ENCODE measurements at places on chromosomes 11 and 22.

DNA sequence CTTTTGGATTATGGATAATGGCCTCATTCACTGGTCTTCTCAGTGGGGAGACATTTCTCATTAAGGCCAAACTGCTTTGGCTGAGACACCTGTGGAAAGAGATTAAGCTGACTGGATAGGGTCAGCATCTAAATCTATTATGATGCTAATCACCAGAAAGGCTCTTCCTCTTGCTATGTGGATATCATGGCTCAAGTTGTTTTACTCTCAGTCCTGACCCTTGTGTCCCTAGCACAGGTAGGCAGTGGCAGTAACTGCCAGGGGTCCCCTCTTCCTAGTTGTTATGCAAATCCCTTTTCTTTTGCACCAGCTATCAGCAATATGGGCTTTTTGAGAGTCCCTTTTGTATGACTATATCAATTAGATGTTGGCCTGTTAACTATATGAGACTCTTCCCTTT, 335.7 kb upstream of the PLET1 start:
- no peak for DNase-seq

GRCh38 chr11:132670921-132671675, 861.2 kb downstream of the OPCML start:
- DNase-seq, result no peak

- DNase-seq, result no peak
These were observed 26.9 kb downstream of the B3GAT1 start for GRCh38 chr11:134385171-134385570.

GRCh38 chr22:22798232-22798616, 89.4 kb upstream of the IGLL5 start:
- DNase-seq, result no peak

- DNase-seq, result no peak
These were observed 30.5 kb downstream of the LRRC10B start for GRCh38 chr11:61539006-61539405.

GRCh38 chr11:77475206-77475605, 1.3 kb upstream of the PAK1 start:
- no peak for DNase-seq

GRCh38 chr22:46528121-46528610, 9.3 kb downstream of the CELSR1 start:
- DNase-seq, result peak; percentile 98

DNA sequence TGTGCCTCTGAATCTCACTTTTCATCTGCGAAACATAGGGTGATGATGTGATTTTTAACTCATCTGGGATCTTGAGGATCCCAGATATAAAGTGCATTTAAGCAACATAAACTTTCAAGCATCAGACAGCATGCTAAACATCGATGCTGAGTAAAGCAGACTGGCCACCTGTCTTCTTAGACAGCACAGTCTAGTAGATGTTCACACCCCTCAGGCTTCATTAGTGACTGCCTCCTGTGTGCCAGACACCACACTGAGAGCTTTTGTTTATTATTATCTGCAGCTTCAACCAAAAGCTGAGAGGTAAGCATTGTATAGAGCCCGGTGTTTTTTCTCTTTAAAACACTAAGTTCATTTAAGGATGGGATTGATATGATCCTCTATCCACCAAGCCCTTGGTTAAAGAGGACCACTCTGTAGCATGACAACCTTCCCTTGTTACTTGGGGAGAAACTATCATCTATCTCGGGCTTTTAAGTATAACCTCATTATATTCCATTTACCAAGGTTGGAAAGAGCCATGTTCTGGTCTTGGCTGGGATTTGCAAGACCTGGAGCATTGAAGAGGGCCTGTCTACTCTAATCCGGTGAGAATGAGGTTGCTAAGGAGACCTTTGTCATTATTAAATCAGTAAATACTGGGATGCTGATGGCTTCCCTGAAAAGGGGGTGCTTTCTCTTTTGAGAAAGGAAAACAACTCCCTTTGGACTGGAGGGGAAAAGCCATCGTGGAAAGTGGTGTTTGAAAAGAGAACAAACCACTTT, 114.2 kb upstream of the SEZ6L start:
- no peak for DNase-seq

- peak; percentile 34 for DNase-seq
These were observed 1.9 kb downstream of the CD151 start for GRCh38 chr11:834371-835316.

GRCh38 chr11:10263929-10264328, 30.1 kb downstream of the SBF2 start:
- no peak for DNase-seq

DNA sequence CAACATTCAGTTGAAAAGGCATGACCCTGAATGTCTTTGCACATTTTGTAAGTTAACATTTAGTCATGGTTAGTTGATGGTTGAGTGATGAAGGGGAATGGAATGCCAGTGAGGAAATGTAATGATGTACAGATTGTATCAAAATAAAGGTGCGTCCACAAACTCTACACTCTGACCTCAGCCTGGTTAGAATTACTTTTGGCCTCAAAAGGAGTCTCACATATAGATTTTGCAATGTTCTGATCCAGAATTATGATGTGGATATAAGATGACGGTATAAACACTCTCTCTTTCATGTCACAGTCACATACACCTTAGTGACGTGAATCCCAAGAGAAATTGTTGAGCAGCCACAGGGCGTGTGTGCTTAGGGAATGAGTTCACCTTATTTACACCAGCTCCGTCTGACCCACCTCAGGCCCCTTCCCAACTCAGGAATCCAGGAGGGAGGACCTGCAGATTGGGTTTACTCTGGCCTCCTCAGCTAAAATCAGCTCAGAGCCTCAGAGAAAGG, 100.1 kb downstream of the RDX start:
- no peak for DNase-seq

DNA sequence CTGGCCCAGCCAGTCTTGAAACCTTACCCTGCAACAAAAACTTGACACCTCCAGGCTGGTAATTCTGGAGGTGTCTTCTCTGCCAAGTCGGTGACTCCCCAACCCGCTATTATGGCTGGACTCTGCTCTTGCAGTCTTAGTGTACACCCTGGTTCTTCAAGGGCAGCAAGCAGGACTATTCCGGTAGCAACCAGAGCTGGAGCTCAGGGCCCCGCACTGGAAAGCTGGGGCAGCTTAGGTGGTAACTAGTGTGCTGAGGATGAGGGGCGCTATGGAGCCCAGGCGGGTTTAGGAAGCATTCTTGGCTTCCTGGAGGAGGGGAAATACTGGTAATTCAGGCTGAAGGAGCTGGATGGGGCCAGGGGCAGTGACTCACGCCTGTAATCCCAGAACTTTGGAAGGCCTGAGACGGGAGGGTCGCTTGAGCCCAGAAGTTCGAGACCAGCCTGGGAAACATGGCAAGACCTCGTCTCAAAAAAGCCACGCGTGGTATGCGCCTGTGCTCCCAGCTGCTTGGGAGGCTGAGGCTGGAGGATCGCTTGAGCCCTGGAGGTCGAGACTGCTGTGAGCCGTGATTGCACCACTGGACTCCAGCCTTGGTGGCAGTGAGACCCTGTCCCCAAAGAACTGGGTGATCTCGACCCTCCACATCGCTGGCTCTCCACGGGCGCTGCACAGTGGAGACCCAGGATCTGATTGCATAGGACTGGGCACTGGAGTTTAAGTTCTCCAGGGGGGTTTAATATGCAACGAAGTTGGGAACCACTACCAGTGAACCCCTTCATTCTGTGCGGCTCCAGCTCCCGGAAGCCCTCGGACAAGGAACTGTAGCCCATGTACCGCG, 10.6 kb upstream of the AIFM3 start:
- DNase-seq, result no peak

- no peak for DNase-seq
These were observed 28.6 kb downstream of the LRRC32 start for GRCh38 chr11:76641905-76642304.

- no peak for DNase-seq
These were observed 6.9 kb downstream of the NFRKB start for GRCh38 chr11:129888451-129888850.

GRCh38 chr11:26719289-26719973, 2.4 kb downstream of the SLC5A12 start:
- no peak for DNase-seq

DNA sequence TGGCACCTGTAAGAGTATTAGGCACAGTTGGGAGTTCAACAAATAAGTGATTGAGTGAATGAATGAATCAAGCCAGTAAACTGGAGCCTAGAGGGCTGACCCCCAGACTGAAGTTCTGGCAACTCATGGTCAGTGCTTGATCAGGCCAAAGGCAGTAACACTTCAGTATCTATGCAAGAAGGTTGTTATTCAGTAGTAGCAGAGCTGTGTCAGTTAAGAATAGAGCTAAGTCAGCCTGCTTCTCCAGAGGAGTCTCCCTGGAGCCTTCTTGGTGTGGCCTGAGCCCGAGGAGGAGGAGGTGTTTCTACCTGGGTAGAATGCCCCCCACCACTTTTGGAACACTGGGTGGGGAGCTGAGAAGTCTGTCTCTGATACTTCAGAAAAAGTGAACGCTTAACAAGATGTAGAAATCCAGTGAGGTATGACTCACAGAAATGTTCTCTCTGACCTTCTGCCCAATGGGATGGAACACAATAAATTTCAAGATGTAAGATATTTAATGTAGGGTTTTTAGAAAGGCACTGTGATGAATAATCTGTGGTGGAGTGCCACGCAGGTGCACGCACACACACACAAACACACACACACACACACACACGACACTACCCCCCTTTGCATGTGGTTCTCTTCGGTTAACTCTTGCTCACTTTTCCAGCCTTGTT, 219.9 kb downstream of the HIPK3 start:
- DNase-seq, result no peak

GRCh38 chr11:127994736-127995135, 592.6 kb downstream of the ETS1 start:
- DNase-seq, result no peak

GRCh38 chr11:490930-491260, 16.1 kb downstream of the RNH1 start:
- DNase-seq, result no peak

GRCh38 chr11:71433648-71434450, 14.3 kb downstream of the DHCR7 start:
- no peak for DNase-seq

DNA sequence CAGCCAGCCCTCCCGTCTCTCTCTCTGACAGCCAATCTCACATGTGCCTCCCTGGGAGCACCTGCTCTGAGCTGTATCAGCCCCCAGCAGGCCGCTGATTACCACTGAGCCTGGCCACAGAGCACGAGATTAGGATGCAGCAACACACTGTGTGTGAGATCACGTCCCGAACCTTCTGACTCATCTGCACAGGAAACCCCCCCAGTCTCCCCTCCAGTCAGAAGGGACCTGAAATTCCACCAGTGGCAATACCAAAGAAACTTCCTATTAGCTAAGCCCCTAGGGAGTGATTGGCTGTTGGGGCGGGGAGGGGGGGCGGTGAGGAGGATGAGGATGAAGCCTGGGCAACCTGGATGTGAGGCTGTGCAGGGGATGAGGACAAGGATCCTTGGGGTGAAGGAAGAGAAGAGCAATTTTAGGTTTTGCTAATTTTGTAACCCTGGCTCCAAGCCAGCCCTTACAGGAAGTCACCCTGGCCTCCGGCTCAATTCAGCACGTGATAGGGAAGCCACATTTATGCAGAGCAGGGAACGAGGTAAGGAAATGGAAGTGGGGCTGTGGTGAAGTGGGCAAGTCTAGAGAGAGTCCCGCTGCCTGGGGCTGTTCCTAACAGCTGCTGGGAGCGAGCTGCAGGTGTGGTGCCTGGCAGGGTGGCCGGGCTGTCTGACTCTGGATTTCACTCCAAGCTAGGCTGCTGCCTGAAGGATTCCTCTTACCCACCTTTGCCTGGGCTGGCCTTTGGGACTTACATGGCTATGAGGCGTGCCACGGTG, 1.9 kb downstream of the SLC43A3 start:
- peak; percentile 94 for DNase-seq

DNA sequence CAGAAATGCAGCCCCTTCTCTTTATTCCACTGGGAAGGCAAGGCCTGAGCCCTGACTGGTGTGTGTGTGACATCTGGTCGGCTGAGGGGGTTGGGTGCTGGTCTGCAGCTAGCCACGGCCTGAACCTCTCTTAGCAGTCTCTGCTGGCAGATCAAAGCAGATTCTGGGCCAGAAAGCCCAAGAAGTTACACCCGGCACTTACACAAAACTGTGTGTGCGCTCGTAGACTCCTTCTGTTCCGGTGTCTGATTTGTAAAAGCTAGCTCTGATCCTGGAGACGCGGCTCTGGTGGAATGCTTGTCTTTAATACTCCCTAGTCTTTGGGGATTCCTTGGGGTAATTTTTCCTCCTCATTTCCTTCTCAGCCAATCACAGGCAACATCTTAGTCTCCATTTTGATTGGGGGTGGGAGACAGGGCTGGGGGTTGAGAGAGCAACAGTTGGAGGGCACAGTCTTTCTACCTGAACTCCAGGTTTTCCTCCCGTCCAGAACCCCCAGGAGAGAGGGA, 5.5 kb downstream of the PKNOX2 start:
- no peak for DNase-seq

- DNase-seq, result peak; percentile 23
These were observed 27.9 kb downstream of the DDX6 start for GRCh38 chr11:118763041-118763440.

DNA sequence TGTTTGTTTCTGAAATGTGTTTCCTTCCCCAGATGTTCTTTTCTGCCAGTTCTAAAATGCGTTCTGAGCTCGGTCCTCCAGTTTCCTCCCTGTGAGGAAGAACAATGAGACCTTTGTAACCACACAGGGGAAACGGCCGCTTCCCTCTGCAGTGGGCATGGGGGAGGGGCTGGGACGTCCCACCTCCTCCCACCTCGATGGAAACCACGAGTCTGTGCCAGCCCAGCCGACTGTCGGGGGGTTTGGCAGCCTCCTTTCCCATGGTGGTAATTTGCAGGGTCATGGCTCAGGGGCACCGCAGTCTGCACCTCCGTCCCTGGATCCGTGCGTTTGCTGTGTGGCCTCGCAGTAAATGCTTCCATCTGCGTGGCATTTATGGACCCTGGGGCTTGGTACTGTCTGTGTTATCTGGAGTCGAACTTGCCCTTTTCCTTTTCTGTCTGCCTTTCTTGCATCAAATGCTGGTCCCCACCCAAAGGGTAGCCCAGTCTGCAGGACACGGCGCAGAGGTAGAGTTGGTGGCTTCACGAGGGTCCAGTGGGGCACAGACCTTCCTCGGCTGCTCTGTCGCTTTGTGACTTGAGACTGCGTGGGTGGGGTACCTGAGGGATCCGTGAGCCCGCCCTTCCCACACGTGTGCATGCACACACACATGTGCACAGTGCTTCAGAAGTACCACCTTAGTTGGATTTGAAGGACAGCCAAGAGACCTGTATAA, 16.1 kb downstream of the LRP5 start:
- no peak for DNase-seq

DNA sequence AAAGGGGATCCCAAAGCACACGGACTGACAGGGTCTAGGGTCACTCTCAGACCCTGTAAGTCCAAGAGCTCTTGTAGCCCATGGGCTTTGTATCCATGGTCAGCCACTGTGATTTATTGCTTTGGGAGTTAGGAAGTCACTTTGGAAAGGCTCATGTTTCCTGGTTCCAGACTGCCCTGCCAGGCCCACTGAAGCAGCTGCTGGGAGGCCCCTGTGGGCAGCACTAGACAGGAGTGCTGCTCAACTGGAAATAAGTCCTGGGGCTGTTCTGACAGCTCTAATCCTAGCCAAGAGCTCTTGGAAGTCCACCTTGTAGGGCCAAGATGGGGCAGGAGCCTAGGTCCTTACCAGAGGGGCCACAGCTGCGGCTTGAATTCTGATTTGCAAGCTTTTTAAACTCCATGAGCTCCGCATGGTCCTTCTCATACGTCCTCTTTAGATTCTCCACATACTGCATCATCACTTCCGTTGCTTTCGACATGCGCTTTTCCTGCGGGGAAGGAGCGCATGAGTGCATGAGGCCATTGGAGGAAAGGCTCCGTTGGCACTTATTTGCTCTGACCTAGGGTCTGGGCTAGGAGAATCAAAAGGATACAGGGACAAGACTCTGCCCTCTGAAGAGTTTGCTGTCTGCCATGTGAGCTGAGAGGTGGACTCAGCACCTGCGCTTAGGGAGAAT, 32.2 kb upstream of the LYVE1 start:
- no peak for DNase-seq

GRCh38 chr11:93524173-93524536, 19.0 kb downstream of the SMCO4 start:
- DNase-seq, result no peak

Measured in inflammatory macrophage treated with lipopolysaccharide for 1 hour (primary cell).